NT2/D1 (cell line): ENCODE measurements at places on chromosomes 2 and 18.

DNA sequence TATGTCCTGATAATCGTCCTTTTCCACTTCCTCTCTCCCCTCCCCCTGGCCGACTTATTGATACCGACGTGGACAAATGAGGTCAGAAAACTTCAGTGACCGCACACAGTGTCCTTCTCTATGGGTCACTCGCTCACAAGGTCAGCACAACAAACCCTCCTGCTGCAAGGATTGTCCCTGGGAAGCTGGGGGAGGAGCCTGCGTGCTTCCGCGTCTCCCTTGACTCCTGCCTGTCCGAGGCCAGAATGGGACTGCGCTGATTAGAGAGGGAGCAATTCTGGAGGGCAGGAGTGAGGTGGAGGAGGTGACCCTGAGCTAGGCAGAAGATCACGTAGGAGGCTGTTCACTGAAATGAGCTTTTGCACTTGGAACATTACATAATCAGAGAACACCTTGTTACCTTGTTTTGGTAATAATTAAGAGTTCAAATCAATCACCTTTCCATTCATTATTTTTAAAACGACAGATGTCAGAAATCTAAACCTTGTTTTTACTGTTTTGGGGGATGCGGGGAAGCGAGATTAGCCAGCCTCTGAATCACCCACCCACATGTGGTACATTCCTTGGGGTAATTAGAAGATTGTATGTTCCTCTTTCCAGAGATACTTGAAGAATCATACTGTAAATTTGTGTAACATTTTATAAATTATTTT lies 70.6 kb downstream of the CTAGE1 start:
- DNase-seq: no peak

DNA sequence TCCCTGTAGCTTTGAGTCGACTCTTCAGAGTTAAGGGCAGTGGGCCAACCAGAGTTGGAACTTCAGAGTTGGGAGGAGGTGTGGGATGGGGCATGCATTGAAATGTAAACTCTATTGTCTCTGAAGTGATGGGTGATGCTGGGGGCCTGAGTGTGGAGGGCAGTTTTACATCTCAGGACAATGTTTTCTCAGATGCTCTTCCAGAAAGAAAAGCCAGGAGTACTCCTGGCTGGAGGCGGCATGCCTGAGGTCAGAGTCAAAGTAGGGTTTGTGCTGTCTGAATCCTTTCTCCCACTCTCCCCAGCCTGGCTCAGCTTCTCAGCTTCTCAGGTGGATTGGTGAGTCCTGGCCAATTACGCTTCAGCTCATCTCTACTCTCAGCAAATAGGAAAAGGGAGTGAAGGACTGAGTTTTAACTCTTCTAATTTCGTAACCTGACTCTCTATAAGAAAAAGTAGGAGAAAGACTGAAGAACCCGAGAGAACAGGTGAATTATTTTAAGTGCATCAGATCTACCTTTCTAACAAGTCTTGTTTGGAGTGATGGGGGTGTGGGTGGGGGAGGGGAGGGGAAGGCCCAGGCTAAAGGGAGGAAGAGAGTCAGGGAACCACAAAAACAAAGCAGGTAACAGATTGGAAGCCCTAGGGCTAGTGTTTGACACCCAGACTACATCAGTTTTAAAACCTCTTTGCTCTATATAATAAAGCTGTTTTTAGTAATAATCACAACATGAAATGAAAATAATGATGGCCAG lies 107.5 kb upstream of the PELI1 start:
- peak; percentile 66 for DNase-seq

DNA sequence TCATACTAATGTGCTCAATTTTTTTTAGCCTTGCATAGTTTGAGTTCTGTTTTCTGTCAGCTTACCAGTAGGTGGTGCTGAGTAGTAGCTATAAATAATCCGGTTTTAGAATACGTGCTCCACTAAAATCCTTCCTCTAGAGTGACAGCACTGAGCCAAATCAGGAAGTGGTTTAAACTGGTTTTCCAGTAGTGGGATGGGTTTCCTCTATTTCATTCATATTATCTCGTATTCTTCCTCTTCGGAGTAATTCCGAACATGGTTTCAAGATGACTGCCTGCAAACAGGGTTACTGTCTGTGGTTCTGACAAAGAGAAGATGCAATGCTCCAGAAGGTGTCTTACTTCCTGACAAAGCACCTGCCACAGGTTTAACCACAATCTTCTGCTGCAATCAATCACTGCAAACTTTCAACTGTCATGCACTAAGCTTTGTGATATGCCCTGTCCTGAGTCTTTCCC lies 496.9 kb upstream of the VRK2 start:
- DNase-seq: no peak

- DNase-seq: no peak
Measured at GRCh38 chr18:43720041-43720440, 442.8 kb upstream of the SYT4 start.

- no peak for DNase-seq
Measured at GRCh38 chr18:45688833-45689232, 35.1 kb upstream of the SLC14A1 start.

DNA sequence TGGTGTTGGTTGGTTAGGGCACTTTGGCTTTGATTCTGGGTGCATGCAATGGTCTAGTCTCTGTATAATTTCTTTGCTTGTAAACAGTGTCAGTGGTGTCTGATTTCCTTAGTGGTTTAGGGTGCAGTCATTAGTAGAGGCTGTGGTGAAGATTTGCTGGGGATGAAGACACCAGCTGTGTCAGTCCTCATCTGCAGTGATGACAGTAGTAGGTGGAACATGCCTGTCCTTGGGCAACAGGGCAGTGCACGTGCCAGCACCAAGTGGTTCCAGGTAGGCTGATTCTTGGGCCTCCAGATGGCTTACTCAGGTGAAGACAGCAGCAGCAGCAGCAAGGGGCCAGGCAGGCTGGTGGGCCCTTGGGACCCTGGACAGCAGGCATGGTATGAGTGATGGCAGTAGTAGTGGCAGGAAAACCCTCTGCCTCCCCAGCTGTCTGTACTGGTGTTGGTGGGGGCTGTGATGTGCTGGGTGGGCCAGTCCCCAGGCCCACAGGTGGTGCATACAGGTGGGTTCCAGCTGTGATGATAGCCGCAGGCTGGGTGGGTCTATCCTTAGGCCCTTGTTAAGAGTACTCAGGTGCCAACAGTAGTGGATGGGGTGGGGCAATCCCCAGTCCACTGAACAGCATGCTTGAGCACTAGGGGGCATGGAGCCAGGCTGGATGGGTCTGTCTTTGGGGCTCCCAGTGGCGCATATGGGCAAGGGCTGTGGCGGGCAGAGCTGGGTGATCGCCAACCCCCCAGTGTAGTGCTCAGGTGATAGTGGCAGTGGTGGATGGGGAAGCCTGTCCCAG lies 140.7 kb upstream of the THUMPD2 start:
- DNase-seq: no peak

GRCh38 chr2:64448041-64448426 lies 5.9 kb upstream of the LGALSL start:
- no peak for DNase-seq

DNA sequence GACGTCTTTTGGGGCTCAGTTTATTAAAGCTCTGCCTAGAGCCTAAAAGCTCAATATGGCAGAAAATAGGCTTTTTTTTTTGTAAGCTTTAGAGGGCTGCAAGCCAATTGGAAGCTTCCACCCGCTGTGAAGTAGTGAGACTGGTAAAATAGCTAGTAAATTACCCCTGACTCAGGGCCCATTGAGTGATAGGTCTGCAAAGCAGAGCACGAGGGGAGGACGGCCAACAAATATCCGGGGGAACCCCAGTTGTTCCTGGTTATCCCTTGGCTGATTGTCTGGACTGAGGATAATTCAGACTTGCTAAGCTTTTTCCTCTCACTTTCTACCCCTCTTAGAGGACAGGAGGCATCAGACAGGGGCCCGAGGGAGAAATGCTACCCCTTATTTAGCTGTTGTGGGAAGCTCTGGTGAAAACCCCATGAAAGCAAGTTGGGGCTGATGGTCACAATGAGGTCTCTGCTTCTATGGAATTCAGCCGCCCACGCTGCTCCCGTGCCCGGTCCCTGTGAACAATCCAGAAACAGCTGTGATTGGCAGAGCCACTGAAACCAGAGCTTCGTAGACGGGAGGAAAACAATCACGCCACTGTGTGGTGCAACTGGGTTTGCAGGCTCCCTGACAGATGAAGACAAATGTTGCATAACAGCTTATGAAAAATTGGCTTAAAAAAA lies 141.9 kb upstream of the LGALSL start:
- no peak for DNase-seq

GRCh38 chr2:166895243-166895642 lies 7.0 kb downstream of the XIRP2 start:
- DNase-seq: no peak

DNA sequence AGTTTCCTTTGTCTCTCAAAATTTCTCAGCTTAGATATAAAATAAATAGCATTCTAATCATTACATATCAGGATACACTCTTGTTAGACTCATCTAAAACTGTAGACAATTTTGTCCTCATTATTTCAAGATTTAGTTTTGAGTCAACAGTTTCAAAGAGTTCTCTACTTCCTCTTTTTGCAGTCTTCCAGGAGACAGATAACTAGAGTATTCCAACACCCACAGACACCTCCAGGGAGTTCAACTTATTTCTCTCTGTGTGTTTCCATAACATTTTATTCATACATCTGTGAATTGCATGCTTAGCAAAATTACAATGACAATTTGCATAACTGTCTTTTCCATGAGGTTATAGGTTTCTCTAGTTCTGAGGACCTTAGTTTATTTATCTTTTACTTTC lies 166.6 kb upstream of the HNMT start:
- DNase-seq: no peak

DNA sequence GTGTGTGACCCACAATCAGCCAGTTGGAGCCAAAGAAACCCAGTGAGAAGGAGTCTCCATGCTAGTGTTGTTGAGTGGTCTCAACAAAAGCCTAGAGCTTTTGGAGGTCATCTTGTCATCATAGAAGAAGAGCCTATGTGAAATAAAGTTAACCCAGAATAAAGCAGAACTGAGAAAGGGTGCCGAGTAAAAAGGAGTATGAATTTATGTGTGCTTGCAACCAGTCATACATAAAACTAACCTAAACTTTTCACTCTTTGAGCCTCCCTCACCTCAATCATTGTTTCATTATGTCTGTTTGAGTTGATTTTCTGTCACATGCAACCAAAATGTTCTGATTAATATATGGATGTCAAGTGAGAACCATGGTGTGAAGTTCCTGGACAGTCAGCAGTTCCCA lies 599.3 kb upstream of the ZEB2 start:
- no peak for DNase-seq

DNA sequence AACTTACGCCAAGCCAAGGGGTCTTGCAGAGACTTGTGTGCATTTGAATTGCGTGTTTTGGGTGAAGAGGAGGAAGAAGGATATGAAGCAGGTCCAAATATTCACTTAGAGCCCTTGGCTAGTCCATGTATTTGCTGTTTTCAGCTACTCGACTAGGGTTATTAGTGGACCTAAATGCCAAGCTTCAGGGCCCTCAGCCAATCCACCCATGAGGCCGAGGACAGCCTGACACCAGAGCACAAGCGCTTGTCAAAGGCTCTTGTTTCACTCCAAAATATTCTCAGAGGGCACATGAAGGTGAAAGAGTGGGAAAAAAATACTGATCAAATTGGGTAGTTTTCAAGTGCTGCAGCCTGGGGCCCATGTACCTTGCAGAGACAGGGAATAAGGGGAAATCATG lies 174.8 kb upstream of the ACAA2 start:
- DNase-seq: no peak

DNA sequence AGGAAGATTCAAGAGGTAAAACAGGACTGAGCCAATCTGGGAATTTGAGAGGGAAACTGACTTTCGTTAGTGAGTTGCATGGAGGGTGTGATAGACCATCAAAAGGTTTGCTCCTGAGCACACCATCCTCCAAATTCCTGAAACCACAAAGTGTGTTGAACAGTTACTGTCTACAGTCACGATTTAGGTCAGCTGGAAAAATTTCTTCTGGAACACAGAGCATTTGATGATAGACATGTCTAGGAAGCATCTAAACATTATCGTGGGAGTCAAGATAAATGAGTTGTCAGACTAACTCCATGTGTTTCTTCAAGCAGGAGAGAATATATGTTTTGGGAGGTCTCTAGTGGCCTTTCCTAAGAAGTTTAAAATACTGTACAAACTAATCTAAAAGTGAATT lies 449.4 kb upstream of the SLC14A2 start:
- no peak for DNase-seq

- no peak for DNase-seq
Measured at GRCh38 chr2:46666044-46666679, 186.8 kb downstream of the TMEM247 start.

DNA sequence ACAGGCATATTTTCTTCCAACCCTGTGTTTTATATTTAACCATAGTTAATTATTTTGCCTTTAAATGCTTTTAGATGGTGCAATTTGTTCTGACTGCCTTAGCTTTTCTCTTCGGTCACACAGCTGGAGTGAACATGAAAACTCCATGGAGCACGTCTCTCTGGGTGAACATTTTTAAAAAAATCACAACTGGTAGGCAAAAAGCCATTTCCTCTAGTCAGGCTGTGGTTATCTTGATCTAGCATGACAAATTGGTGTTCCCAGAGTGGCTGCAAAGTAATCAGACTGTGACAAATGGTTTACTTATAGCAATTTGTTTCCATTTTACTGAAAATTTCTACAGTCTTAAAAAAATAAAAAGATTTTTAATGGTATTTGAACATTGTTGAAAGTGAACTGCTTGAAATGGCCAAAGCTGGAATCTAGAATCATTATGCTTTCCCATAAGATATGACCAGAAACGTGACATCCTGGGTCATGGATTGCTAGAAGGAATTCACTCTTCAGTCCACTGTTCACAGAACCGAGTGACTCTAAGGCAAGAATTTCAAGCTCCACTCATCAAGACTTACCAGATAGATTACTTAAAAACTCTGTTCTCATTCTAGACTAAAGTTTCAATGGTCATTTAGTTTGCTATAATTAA lies 703.6 kb downstream of the CPS1 start:
- DNase-seq: no peak

GRCh38 chr2:240463866-240464481 lies 28.5 kb downstream of the GPC1 start:
- no peak for DNase-seq

GRCh38 chr2:25912851-25913695 lies 34.8 kb upstream of the ASXL2 start:
- DNase-seq: peak; percentile 58

- DNase-seq: no peak
Measured at GRCh38 chr2:19545507-19545906, 187.1 kb upstream of the OSR1 start.

- no peak for DNase-seq
Measured at GRCh38 chr2:172554352-172555271, 1.3 kb upstream of the PDK1 start.
